ENCODE measurements at places on chromosomes 2 and 18. TPM values are rescaled to one million over a fixed set of nuclear protein-coding genes. Genes with fewer than 3 reads are reported as not detected.

The PER2 gene
- 0.99 TPM for polyA plus RNA-seq

The DTNA gene
- 17.2 TPM for polyA plus RNA-seq

The KCNG2 gene
- 0.71 TPM for polyA plus RNA-seq

The CCDC85A gene
- polyA plus RNA-seq, result 0.14 TPM

The SIGLEC15 gene
- 0.20 TPM for polyA plus RNA-seq

The GALR1 gene
- polyA plus RNA-seq, result 0.09 TPM

The UGT1A3 gene
- not detected for polyA plus RNA-seq

The FHOD3 gene
- polyA plus RNA-seq, result 7.6 TPM

The LAMA3 gene
- 0.76 TPM for polyA plus RNA-seq

The EPAS1 gene
- polyA plus RNA-seq, result 2.0 TPM

The PPP3R1 gene
- polyA plus RNA-seq, result 5.5 TPM

The SAP130 gene
- polyA plus RNA-seq, result 58.6 TPM

The SH2D6 gene
- 0.42 TPM for polyA plus RNA-seq

The ATOH8 gene
- 0.74 TPM for polyA plus RNA-seq

The ZBTB7C gene
- polyA plus RNA-seq, result 0.15 TPM

The ZSWIM2 gene
- polyA plus RNA-seq, result not detected

The ING5 gene
- 42.5 TPM for polyA plus RNA-seq

The STAT1 gene
- polyA plus RNA-seq, result 18.1 TPM

The SLC9A4 gene
- polyA plus RNA-seq, result not detected

The SIX3 gene
- polyA plus RNA-seq, result 0.02 TPM

The NETO1 gene
- 3.0 TPM for polyA plus RNA-seq

The TCF7L1 gene
- polyA plus RNA-seq, result 27.5 TPM
